ENCODE measurements at places on chromosomes 12 and 14.

GRCh38 chr12:31456562-31456961 is 130.6 kb upstream of the SINHCAF start:
- DNase-seq: no peak

DNA sequence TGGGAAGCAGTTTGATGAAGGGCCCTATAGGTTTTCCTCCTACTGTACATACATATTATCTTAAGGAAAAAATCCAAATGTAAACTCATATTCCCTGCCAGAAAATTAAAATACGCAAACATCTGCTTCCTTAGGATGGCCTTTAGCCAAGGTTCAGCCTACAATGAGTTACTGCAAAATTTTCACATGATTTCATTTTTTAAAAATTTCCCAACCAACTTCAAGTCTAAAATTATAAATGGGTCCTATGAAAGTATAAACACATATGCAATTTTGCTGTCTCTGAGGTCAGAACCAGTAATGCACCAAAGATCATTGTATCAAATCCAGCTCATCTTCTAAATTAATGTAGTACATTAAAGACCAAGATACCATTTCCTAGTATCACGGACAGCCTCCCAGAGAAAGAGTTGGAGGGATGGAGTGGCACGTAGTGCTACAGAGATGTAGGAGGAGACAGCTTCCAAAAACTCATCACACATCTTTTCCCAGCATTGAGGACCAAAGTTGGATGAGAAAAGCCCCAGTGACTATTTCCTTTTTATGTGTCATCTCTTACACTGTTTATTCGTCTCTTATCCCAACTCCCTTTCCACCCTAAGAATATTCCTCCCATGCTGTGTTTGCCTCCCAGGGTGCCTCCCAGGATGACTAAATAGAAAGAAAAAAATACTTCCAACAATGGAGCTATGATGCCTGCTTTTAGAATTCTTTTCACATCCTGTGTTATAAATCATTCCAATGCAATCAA is 92.3 kb upstream of the SLCO1C1 start:
- no peak for DNase-seq

GRCh38 chr14:30521899-30522736 is 36.8 kb upstream of the G2E3 start:
- no peak for DNase-seq

DNA sequence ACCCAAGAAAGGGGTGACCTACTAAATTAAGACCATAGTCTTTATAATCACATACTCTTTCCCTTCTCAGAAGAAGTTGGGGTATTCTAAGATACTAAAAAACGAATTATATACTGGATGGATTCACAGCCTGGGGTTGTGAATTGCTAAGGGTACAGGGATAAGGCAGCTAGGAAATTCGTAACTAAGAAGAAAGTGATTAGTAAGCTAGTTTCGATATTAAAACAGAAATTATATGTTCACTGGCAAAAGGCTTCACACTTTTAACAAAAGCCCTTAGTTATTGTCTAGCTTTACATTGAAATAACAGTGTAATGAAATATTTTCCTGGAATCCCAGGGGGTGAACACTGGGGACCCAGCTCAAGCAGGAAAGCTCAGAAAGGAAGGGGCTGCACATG is 35.5 kb upstream of the DYRK2 start:
- no peak for DNase-seq

DNA sequence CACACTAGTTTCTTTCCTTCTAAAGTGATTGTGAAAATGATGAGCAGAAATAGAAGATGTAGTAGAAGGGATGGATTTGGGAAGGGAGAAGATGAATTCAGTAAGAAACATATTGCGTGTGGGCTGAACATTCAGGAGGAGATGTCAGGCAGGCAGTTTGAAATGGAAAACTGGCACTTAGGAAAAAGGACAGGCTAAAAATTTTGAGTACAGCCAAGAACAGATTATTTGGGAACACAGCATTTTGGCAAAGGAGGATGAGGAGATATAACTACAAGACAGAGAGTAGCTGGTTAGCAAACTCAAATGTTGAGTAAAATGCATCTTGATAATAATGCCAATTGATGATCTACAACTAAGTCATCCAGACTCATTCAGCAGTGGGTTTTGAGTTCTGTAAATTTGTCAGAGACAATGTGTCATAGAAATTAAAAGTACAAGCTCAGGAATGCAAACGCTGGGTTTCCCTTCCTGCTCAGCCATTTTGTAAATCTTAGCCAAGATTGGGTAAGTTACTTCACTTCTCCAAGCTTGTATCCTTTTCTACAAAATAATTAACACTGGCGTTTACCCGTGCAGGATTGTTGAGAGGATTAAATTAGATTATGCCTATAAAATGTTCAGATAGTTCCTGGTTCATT is 255.0 kb downstream of the NAV3 start:
- DNase-seq: no peak

- DNase-seq: no peak
Measured at GRCh38 chr14:75088566-75089373, 19.3 kb downstream of the ZC2HC1C start.

GRCh38 chr14:58280954-58281787 is 17.2 kb upstream of the ARID4A start:
- DNase-seq: peak; percentile 31

DNA sequence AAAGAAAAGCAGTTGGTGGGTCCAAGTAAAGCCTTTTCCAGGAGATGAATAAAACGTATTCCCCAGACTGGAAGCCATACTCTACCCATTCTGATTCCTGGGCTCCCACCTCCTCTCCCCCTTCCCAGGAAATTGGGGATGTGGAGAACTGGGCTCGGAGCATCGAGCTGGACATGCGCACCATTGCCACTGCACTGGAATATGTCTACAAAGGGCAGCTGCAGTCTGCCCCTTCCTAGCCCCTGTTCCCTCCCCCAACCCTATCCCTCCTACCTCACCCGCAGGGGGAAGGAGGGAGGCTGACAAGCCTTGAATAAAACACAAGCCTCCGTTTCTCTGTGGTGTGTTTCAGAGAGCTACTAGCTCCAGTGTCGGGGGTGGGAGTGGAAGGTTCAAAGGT is 822 bp upstream of the RDH5 start:
- DNase-seq: no peak

- peak; percentile 62 for DNase-seq
Measured at GRCh38 chr12:219891-220352, 6.0 kb upstream of the SLC6A12 start.

Measured in CD4-positive, alpha-beta T cell treated with Interferon gamma for 1 hour (primary cell).